ENCODE measurements at places on chromosomes 3 and 15.

DNA sequence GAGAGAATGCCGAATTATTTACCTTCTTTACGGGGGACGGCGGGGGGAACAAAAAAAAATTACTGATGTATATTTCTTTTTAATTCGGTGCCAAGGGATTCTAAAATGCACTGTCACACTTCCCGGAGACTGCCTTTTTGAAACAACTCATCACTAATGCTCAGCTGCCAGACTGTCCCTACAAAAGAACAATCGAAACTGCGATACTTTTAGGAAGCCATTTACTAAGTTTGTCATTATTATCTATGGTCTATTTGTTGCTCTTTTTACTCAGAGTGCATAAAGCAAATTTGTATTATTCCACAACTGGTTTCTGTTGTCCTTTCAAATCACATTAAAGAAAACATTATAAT, 60.8 kb downstream of the TM4SF4 start:
- DNase-seq: no peak

- DNase-seq: no peak
These were observed 42.6 kb downstream of the FAM3D start for GRCh38 chr3:58623961-58624360.

DNA sequence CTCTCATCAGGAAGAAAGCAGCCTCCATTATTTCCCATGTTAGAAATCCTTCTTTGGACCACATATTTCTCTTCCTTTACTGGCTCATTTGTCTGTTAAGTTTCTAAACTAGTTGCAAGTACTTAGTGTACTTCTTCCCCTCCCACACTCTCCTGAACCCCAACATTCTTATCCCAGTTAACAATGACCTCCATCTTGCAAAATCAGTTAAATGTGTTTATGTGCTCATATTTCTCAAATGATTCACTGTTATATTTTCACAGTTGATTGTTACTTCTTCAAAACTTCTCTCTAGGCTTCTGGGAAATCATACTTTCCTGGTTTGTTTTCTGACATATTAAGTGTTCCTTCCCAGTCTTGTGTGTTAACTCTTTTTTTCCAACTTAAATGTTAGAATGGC, 856.9 kb downstream of the EPHA3 start:
- no peak for DNase-seq

DNA sequence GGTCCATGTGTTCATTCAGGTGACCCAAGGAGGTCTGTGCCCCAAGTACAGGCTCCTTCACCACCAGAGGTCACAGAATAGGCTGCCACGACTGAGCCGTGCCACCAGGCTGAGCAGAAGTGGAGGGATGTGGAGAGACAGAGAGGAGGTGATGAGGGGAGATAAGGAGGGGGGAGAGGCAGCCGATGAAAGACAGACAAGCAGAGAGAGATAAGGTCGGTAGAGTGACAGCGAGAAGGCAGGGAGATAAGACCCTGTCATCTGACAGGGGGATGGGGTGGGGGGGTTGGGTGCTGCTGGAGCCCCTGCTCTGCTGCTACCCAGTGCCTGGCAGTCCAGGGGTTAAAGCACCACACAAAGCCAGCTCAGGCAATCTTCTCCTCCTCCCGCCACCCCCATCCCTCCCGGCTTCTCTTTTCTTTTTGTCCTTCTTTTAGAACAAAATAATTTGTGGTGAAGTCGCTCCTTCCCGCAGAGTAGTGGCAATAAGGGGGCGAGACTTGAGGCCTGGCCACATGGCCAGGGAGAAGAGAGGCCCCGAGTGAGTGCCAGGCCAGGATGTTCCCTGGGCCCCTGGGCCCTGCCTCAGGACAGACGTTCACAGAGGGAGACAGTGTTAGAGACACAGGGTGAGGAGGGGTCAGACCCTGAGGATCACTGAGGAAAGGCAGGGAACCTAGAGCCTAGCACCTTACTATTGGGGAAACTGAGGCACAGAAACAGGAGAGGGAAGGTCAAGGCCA, 67.9 kb downstream of the CACNA2D2 start:
- DNase-seq: no peak

DNA sequence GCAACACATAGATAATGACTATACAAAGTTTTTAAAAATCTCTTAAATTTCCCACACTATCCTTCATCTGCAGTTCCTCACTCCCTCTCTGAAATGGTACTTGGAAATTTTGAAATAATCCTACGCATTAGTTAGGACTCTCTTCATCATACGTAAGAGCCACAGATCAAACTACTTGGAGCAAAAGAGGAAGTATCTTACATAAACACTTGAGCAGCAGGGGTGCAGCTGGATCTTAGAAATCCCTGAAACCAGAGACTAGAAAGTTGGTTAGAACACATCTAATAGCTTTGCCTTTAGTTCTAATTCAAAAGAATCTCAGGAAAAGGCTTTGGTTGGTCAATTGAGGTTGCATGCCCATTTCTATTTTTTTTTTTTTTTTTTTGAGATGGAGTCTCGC, 38.8 kb upstream of the ZNF445 start:
- DNase-seq: no peak

- DNase-seq: no peak
These were observed 32.6 kb downstream of the PLCL2 start for GRCh38 chr3:16917256-16917935.

- DNase-seq: no peak
These were observed 1.9 kb downstream of the SPG11 start for GRCh38 chr15:44661576-44661975.

DNA sequence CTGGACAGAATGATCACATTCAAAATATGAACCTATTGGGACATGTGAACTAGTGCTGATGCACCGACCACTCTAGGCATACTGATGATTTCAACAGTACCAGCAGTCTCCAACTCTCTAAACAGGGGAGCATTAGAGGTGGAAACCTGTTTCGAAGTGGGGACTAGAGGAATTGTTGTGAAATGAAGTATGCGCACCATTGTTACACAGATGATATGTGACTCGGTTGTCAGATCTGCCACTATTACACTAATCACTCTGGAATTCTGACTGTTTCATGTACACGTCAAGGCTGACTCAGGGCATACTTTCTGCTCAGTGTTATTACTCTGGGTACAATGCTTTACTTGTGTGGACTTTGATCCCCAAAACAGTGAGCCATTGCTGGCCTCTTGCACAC, 198.2 kb upstream of the UBE2E2 start:
- DNase-seq: no peak

DNA sequence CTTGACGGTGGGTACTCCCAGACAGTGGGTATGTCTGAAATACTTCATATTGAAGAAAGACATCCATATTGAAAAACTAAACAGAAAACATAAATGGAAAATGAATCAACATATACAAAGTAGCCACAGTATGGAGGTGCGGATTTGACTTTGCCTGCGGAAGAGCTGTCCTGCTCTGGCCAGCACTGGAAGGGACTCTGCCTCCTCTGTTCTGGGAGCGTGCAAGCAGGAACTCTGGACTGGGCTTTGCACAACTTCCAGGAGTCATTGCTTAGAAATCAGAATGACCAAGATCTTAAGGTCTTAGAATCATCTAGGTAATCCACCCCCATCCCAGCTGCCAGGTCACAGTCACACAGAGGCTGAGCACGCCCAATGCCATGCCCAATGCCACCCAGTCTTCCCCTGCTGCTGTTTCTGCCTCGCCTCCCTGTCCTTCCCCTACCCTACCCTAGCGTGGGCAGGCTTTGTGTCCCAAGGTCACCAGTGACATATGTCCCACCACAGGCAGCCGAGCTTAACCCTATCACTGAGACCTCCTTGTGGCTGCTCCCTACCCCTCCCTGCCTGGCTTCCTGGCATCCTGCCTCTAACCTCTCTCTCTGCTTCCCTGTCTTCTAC, 36.3 kb downstream of the CDC25A start:
- DNase-seq: no peak

GRCh38 chr3:77096966-77097890, 57.3 kb downstream of the ROBO2 start:
- DNase-seq: no peak

GRCh38 chr3:10426346-10427220, 78.8 kb downstream of the ATP2B2 start:
- DNase-seq: no peak

GRCh38 chr3:16462679-16463078, 50.8 kb downstream of the RFTN1 start:
- no peak for DNase-seq

- no peak for DNase-seq
These were observed 2.7 kb upstream of the ITIH3 start for GRCh38 chr3:52791928-52792327.

DNA sequence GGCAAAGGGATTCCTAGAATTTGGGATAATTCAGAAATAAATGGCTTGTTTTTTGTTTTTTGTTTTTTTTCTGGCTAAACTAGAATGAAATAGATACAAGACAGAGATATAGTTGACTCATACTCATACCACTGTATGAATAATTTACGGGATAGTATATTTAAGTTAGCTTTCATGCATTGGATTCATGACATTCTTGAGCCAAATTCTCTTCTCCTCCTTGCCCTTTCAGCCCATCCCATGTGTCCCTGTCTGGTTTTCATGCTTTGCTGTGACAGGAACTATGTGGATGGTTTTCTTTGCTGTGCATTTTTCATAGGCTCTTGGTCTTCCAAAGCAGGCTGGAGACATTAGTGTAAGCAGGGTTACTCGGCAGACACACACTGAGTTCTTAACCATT, 66.6 kb upstream of the UMPS start:
- no peak for DNase-seq

DNA sequence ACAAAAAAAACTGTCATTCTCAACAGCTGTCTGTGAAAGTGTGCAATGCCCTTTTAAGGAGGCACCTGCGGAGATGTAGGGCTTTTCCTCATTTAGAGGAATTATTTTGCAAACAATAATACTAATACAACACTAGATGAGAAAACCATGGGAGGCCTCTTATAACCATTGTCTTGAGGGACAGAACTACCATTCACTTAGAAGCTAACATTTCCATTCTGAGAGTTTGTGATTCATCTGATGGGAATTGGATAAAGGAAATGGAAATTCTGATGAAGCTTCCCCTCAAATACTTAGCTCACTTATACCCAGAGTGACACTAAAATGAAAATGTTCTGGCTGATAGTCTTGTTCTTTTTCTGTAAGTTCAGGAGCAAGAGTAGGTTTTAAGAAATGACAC, 147.7 kb downstream of the CADPS start:
- DNase-seq: no peak

DNA sequence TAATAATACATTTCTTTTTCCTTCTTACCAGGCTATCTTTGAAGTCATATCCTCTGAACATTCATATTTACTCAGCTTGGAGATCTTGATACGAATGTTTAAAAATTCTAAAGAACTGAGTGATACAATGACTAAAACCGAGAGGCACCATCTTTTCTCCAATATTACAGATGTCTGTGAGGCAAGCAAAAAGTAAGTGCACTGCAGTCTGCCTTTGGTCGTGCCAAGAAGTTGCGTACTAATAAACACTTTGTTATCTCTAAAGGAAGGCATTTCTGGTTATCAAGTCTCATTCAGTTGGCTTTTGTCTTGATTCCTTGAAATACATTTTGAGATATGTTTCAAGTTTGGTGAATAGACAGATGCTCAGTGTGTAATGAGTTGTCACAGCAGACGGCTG, 31.6 kb downstream of the ARHGEF26 start:
- DNase-seq: no peak

- no peak for DNase-seq
These were observed 412.9 kb upstream of the RGMA start for GRCh38 chr15:93501946-93502345.

- no peak for DNase-seq
These were observed 208.4 kb upstream of the KBTBD8 start for GRCh38 chr3:66789580-66790237.

- no peak for DNase-seq
These were observed 3.7 kb downstream of the TRANK1 start for GRCh38 chr3:36941162-36941561.

GRCh38 chr3:65723985-65724384, 314.7 kb downstream of the MAGI1 start:
- no peak for DNase-seq

GRCh38 chr3:42256135-42256819, 9.7 kb downstream of the CCK start:
- DNase-seq: no peak

DNA sequence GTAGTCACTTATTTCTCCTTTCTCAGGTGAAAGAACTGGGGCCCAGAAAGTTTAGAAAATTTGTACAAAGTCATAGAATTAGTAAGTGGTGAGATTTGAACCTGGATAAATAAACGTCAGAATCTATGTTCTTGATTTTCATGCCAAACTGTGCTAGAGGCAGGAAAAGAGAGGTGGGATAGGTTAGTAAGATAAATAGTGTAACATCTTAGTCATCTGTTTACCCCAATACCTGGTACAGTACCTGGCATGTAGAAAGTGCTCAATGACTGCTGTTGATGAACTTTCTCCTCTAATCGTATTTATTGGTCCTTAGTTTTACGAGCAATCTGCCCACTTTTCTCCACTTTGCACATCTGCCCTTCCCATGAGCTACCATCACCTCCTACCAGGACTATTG, 124.9 kb downstream of the MITF start:
- DNase-seq: no peak

DNA sequence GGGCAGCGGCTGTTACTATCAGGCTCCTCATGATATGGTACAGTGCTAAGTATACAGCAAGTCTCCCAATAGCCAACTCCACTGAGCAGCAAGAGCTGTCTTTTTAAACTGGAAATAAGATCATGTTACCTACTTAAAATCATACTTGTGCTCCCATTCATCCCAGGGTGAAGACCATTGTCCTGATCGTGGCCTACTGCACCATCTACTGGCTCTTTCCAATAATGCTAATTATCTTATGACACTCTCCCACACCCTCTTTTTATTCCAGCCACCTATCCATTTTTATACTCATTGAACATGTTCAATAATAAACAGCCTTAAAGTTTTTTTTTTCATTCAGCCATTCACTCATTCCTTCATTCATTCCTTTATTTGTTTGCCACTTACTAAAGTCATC, 117.7 kb downstream of the GBE1 start:
- no peak for DNase-seq

DNA sequence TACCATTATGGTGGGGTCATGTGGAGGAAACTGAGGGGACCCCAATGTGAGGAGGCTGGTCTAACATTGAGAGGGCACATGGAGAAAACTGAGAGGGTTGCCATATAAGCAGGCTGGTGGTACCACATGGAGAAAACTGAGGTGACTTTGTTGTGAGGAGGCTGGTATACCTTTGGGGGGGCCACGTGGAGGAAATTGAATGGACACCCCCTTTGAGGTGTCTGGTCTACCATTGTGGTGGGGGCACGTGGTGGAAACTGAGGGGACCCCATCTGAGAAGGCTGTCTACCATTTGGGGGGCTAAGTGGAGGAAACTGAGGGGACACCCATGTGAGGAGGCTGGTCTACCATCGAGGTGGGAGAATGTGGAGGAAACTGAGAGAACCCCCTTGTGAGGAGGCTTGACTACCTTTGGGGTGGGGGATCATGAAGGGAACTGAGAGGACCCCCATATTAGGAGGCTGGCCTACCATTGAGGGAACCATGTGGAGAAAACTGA, 163.8 kb downstream of the FBLN2 start:
- no peak for DNase-seq

GRCh38 chr3:59263152-59263551, 213.3 kb upstream of the CFAP20DC start:
- DNase-seq: no peak

GRCh38 chr3:17983106-17983505, 240.7 kb upstream of the TBC1D5 start:
- DNase-seq: no peak

GRCh38 chr15:68512052-68512451, 66.7 kb upstream of the CORO2B start:
- no peak for DNase-seq

- no peak for DNase-seq
These were observed 21.9 kb upstream of the OR5H6 start for GRCh38 chr3:98242155-98242554.
